ENCODE measurements at places on chromosomes 4 and X.

DNA sequence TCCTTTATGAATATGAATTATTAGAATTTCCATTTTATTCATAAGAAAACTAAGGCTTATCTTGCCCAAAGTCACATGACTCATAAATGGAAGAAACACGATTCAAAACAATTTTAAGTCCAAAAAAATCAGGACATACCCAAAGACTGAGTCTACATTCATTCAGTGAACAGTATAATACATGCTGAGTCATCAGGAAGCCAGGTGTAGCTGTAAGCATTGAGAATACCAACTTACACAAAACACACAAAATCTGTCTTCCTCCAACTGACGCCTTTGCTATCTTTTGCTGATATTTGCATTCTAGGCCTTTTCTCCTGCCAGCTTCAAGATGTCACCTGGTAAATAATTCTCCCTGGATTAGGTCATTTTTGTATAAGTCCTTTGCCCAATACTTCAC, 520.1 kb upstream of the GALNT7 start:
- no peak for DNase-seq

GRCh38 chrX:37998586-37999262, 7.6 kb upstream of the SYTL5 start:
- no peak for DNase-seq

- no peak for DNase-seq
Observed at GRCh38 chrX:26146024-26146423, 7.9 kb downstream of the MAGEB18 start.

- no peak for DNase-seq
Observed at GRCh38 chrX:101693476-101693875, 33.8 kb upstream of the ARMCX2 start.

DNA sequence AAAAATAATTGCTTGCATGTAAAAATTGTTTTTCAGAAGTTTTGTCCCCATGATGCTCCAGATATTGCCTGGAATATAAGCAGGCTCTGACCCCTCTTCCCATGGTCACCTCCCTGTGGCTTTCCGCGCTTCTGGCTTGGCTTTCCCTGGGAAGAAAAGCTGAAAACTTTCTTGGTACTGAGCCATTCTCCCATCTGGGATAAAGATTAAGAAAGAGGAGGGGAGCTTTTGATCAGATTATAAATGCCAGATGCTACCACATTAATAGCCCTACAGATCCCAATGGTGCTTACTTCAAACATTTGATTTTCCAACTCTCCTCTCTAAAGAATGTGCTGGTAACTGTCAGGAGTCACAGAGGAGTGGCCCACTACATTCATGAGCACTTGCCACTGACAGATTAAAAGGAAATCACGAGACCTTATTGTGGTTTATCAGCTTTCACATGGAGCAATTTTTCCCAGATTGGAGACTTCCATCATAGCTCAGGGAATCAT, 54.4 kb upstream of the GAB1 start:
- DNase-seq: no peak

DNA sequence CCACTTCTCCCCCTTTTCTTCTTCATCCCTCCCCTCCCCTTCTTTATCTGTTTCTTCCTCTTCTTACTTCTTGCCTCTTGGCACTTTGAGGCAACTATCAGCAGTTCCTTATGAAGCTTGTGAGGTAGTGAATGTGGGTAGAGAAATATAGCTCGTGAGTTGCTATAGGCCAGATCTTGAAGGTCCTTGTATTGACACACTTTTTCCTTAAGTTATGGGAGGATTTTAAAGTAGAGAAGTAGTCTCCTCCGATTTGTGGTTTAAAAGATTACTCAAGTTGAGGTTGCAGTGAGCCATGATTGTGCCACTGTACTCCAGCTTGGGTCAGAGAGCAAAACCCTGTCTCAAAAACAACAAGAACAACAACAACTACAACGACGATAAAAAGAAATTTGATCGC, 3.4 kb upstream of the RRAGB start:
- no peak for DNase-seq

- DNase-seq: no peak
Observed at GRCh38 chr4:83603129-83603528, 67.2 kb downstream of the GPAT3 start.

GRCh38 chr4:7798178-7798995, 141.3 kb downstream of the AFAP1 start:
- no peak for DNase-seq

DNA sequence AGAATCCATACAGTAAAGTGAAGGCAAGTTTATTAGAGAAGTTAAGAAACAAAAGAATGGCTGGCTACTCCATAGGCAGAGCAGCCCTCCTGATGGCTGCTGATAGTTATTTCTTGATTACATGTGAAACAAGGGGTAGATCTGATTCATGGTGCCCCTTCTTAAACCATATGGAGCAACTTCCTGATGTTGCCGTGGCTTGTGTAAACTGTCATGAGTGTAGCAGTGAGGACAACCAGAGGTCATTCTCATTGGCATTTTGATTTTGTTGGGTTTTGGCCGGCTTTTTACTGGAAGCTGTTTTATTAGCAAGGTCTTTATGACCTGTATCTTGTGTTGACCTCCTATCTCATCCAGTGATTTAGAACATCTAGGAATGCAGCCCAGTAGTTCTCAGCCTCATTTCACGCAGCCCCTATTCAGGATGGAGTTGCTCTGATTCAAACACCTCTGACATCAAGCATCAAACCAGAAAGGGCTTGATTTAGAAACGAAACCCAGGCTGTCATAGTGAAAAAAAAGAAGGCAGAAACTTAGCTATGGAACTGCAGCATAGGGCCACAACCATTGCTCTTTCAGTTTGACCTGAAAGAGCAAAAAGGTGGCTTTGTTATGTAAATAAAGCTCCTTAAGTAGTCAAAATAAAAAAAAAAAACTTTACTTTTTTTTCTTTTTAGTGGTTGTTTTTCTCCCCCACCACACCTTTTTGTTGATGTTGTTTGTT, 37.8 kb downstream of the SPCS3 start:
- DNase-seq: no peak

- DNase-seq: no peak
Observed at GRCh38 chr4:89129080-89129640, 17.8 kb downstream of the TIGD2 start.
